NCI-H1105 treated with DMSO at 0.1 percent for 48 hours (cell line): ENCODE measurements at places on chromosomes 2 and 18.

- DNase-seq: no peak
Measured at GRCh38 chr2:18445433-18446320, 114.8 kb downstream of the RDH14 start.

- no peak for DNase-seq
Measured at GRCh38 chr2:238703436-238703835, 144.4 kb upstream of the TWIST2 start.

DNA sequence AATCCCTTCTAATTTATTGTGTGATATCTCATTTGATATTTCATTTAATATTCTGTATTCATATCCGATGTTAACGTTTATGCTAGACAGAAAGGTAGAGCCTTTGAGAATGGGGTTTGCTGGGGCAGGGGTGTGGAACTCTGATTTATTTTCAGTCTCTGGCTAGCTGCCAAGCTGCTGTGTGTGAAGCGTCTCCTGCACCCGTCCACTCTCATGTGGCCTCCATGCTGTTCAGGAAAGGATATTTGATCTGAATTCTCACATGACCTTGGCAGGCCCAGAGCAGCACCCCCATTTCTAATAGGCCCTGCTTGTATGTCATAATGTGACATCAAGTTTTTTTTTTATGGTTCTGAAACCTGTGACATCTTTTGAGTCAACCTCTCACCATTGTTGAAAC, 1.6 kb downstream of the IL1R1 start:
- no peak for DNase-seq

DNA sequence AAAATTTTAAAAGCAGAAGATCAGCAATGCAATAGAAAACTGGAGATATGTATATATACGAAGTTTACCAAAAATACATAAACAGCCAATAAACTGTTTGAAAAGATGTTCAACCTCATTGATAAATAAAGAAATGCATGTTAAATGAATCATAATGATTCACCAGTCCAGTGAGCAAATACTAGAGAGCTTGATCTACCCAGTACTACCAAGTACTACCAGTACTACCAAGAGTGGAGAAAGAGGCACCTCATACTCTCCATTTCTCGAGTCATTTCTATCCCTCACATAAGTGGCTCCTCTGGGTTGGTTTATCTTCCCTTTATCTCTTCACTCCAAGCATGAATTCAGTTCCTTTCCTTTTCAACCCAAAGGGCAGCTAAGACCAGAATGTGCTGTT, 138.9 kb downstream of the MREG start:
- no peak for DNase-seq

DNA sequence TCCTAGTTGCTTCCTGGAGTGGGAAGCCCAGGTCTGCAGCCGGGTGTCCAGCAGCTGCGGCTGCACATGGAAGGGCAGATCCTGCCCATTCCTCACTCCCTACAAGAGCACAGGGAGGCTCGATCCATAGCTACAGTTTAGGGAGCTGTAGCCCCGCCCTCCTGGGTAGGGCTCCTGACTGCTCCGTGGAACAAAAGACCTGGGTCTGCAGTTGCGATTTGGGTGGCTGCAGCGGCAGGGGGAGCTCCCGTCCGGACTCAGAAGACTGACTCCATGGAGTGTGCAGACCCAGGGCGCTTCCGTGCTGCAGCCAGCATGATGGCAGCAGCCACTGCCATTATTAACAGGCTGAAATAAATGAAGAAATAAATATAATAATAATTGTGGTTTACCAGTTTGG, 157.3 kb downstream of the CTNNA2 start:
- no peak for DNase-seq

- DNase-seq: no peak
Measured at GRCh38 chr18:54433368-54433767, 75.7 kb downstream of the C18orf54 start.

DNA sequence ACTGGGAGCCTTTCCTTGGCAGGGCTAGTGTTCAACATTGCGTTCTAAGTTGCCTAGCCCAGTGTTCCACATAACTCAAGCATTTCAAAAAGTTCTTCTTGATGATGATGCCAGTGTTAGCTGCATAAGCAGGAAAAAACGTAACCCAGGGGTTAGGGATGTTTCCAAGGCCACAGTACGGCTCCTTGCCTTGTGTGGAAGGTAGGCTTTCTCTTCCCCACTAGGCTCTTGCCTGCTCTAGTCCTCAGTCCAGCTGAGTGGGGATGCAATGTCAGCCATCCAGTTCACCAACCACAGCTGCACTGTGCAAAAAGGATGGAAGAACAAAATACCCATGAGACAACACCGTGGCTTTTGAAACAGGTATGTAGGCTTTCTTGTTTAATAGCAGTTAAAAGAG, 28.0 kb upstream of the CYP26B1 start:
- DNase-seq: no peak

- DNase-seq: no peak
Measured at GRCh38 chr2:2294183-2294690, 36.8 kb downstream of the MYT1L start.

- no peak for DNase-seq
Measured at GRCh38 chr2:189581354-189582139, 961 bp upstream of the SLC40A1 start.

DNA sequence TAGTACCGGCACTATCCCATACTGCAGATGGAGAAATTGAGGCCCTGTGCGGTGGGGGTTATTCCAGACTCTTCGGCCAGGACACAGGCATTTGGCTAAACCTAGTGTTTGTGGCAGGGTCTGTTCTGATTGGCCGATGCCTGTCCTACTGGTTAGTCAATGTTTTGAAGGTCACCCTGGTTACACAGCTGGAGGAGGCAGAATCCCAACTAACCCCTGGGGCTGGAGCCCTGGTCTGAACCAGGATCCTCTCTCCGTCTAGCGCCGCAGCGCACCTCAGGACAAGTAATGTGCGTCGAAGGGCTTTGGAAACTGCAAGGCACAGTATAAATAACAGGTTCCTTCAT, 19.4 kb downstream of the TEX44 start:
- no peak for DNase-seq

GRCh38 chr18:63205791-63206252, 113.7 kb downstream of the BCL2 start:
- DNase-seq: no peak

DNA sequence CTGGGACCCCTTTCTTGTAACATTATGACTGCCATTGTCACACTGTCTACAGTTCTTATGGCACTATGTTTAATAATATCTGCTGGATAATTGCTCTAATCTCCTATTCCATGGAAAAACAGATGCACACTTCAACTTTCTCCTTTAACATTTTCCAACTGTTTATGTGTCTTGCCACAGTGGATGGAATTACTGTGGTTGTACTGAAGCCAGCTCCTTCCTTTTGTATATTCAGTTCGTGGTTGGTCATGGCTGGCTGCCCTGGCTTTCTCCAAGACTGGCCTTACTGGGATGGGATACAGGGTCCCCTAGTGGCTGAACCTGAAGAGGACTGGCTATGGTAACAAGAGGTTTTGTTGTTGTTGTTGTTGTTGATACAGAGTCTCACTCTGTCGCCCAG, 113.9 kb downstream of the SS18 start:
- DNase-seq: no peak

DNA sequence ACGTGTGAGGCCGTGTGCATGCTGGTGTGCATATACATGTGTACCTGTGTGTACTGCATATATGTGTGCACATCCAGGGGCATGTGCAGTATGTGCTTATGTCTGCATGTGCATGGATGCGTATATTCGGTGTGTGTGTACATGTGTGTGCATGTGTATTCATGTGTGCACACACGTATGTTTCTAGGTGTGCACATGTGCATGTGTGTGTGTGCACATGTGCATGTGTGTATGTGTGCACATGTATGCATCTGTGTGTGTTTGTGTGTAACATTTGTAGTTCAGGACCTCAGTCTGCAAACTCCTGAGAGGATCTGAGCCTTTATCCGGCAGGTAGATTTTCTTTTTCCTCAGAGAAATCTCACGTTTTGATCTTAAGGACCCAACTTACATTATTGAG, 201.7 kb downstream of the SNTG2 start:
- DNase-seq: no peak

DNA sequence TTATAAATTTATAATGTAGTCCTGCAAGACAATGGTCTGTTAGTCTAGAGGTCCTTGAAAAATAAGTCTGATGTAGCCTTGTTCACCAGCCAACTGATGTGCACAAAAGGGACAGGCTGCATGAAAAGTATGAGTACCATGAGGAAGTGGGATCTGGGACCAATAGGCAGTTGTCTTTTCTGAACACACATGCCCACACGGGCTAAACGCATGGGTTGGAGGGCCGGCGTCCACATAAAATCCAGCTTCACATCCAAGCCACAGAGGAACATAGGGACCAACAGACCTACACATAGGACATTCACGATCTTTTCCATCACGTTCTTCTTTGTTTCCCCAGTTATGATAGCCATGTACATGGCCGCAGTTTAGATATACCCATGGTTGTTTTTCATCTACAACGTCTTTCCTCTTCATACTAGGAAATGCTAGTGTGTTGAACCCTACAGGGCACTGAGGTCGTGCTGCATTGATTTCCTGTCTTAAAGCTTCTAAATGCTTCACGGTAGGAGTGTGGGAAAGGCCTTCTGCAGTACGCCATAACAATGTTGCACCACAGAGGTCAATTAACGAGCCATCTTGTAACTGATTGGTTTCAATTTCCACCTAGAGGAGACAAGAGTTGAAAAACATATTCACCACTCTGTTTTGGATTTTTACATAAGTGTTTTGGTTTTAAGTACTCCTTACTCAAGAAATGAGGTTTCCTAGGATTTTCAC, 49.4 kb downstream of the PELI1 start:
- DNase-seq: no peak

DNA sequence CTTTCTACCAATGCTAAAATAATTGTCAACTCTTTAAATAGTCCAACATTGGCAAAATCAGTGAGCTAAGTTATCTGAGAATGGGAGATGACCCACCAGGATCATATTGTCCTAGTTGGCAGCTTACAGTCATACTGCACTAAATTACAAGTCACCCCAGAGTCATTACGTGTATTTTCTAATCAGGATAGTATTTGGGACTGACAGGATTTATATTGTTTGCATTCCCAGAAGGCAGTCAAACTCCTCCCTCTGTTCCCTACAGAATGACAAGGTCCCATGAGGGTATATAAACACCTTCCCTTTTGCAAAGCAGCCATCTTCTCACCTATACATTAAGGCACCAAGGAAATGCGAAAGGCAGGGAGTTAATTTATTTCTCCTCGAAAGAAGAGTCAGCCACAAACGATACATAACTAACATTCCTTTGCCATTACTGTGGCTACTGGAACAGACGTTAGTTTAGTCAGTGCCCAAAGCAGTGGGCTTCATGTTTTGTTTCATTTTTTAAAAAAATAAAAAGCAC, 125.3 kb downstream of the ANTXR1 start:
- no peak for DNase-seq

- no peak for DNase-seq
Measured at GRCh38 chr2:164784376-164784775, 57.2 kb downstream of the COBLL1 start.

DNA sequence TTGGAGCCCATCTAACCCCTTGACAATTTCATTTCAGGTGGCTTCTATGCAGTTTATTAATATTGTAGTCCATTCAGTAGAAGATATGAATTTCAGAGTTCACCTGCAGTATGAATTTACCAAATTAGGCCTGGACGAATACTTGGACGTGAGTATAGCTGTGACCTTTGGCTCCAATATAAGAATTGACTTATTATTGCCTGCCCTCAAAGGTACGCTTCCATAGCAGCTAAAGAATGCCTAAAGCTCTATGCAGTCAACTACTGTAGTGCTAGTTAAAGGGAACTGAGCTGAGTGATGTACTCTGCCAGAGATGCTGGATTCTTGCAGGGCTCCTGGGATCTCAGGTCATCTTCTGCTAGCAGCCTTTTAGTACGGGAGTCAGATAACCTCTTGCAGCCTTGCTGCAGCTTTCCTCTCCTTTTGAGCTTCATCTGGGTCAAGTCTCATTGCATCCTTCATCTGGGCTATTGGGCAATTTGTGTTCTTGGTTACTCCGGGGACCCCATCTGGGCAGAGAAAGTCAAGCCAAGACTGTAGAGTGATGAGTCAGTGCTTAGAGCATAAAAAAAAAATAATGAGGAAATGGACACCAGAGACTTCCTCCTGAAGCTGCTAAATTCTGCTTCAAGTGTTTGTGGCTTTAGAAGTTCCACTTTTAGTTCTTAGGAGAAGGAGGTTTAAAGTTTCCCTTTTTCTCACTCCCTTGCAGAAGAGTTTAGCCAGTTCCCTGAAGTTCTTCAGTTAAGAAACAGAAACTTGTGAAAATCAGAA, 105.6 kb downstream of the PRPF40A start:
- DNase-seq: no peak
